ENCODE measurements at places on chromosomes 3 and 15.

DNA sequence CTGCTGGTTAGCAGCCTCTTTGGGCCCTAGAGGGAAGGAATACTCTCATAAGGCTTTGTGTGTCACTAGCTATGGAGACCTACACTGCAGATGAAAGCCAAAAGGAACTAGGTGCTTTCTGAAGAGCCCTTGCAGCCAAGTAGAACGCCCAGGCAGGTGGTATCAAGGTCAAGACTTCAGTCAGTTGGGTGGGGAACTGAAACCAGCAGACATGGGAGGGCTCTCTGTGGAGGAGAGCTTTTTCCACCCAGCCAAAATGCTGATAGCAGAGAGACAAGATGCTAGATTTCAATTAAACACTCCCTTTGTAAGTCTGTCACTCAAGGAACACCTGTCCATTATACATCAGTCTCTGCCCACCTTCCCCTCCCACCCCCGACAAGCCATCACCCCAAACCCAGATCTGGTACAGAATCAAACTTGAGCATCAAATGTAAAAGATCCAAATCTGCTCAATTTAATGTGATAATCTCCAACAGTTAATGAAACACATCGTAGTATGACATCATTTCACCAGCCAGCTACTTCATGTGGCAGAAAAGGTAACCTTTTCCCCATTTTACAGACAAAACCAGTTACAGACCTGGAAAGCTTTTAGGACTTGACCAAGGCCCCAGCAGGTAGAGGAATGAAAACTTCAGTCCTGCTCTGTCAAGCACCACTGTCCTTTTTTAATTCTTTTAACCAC is 14.6 kb downstream of the MRPS25 start:
- no peak for DNase-seq

- DNase-seq: no peak
These were observed 98.0 kb downstream of the USP13 start for GRCh38 chr3:179750720-179751328.

DNA sequence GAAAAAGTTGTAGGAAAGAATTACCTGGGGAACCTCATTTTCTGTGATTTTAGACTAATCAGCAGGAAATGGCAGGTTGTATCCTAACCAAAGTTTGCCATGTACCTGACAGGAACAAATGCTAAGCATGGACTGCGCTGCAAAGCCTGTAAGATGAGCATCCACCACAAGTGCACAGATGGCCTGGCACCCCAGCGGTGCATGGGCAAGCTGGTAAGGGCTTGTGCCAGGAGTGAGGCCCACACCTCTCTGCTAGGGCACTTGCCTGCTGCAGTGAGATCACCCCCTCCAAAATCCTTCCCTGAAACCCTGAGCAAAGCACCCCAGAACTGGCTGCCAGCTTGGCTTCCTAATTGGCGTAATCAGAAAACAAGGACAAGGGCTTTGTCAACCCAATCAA is 102.6 kb downstream of the STAC start:
- no peak for DNase-seq

- no peak for DNase-seq
These were observed 299.2 kb downstream of the ADAMTS17 start for GRCh38 chr15:100042558-100042957.

GRCh38 chr15:60551147-60551780 is 72.3 kb upstream of the ICE2 start:
- no peak for DNase-seq
